Psoas muscle (tissue), 8 donors: ENCODE measurements at places on chromosomes 6 and 20. TPM values are rescaled to one million over a fixed set of nuclear protein-coding genes. Genes with fewer than 3 reads are reported as not detected.

CST1 gene
- not detected for total RNA-seq

- no peak overlapping the region for H3K4me3 ChIP-seq
- no peaks in the 10 kb centered on the region for H3K27me3 ChIP-seq
- H3K4me1 ChIP-seq: peaks cover 61% of the 10 kb centered on the region
- peak overlapping the region; percentile 54 for H3K27ac ChIP-seq
- H3K36me3 ChIP-seq: peaks cover 15% of the 10 kb centered on the region
Measured at GRCh38 chr20:25033924-25034300, 24.0 kb downstream of the ACSS1 start.

F13A1 gene
- 58.9 TPM for total RNA-seq

DNA sequence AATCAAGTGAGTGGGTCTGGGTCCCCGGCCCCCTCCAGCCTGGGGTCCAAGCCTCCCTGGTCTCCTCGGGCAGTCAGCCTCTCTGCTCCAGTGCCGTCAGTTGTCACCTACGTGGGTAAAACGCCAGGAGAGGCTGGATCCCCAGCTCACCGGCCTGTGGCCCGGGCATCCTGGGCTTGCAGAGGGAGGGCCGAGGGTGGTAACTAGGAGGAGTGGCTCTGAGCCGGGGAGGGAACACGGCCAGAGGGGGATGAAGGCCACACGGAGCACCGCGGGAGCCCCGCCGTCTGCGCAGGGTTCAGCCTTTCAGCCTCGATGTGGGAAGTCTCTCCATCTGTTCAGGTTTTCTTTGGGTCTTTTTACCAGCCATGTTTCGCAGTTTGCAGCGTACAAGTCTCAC lies 29.5 kb upstream of the BHLHE23 start:
- H3K27me3 ChIP-seq: no peaks in the 10 kb centered on the region
- DNase-seq: no peak
- no peaks in the 10 kb centered on the region for H3K4me1 ChIP-seq
- H3K4me3 ChIP-seq: no peak overlapping the region
- H3K36me3 ChIP-seq: no peaks in the 10 kb centered on the region

DNA sequence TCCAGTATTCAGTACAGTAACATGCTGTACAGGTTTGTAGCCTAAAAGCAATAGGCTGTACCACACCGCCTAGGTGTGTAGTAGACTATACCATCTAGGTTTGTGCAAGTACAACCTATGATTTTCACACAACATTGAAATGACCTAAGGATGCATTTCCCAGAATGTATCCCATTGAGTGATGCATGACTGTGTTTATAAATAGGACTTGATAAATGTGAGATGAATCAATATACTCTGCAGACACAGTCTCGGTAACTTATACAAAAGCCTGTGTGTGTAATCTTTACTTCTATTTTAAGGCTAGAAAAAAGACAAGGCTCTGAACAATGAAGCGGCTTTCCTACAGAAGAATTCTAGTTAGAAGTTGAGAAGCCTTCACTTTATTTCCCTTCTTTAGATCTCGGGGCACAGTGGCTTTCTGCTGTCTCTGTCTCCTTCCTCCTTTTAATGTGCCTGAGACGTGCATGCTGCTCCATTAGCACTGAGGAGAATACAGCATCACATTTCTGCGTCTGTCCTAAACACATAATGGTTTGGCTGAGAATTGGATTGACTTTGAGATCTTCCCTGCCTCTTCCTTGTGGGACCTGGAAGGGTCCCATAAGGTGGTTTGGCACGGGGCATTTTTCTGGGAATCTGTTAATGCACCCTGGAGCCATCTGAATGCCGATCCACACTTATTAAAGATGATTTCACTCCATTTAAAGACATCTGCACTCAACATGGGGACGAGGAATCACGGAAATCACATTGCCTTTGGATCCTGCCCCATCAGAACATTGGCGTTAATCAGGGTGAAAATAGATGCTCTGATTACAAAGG lies 112.5 kb downstream of the SCML4 start:
- no peak overlapping the region for H3K27ac ChIP-seq
- no peak overlapping the region for H3K4me3 ChIP-seq
- H3K36me3 ChIP-seq: no peaks in the 10 kb centered on the region
- H3K4me1 ChIP-seq: peaks cover 9% of the 10 kb centered on the region
- no peaks in the 10 kb centered on the region for H3K27me3 ChIP-seq

DNA sequence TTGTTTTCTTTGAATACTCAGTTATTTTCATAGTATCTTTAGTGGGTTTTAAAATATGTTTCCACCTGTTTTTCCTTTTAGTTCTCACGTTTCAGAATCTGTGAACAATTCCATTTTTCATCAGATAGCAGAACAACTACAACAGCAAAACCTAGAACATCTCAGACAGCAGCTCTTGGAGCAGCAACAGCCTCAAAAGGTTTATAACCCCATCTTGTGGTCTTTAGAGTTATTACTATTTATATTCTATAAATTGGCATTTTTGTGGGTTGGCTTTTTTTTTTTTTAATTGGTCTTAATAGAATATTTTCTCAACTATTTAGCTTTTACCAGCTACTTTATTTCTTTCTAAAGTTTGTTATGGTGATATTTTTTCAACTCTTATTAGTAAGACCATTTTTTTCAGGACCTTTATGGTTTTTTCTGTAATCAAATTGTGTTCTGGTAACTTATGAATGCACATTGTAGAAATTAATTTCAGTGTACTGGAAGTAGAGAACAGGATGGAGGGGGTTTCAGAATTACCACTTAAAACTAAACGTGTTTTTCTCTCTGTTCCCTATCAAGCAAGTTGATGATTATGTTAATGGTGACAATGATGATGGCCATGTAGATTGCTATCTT lies 72.2 kb downstream of the SCAF8 start:
- no peak for DNase-seq
- peaks cover 9% of the 10 kb centered on the region for H3K4me1 ChIP-seq
- no peaks in the 10 kb centered on the region for H3K36me3 ChIP-seq
- no peaks in the 10 kb centered on the region for H3K27me3 ChIP-seq

DNA sequence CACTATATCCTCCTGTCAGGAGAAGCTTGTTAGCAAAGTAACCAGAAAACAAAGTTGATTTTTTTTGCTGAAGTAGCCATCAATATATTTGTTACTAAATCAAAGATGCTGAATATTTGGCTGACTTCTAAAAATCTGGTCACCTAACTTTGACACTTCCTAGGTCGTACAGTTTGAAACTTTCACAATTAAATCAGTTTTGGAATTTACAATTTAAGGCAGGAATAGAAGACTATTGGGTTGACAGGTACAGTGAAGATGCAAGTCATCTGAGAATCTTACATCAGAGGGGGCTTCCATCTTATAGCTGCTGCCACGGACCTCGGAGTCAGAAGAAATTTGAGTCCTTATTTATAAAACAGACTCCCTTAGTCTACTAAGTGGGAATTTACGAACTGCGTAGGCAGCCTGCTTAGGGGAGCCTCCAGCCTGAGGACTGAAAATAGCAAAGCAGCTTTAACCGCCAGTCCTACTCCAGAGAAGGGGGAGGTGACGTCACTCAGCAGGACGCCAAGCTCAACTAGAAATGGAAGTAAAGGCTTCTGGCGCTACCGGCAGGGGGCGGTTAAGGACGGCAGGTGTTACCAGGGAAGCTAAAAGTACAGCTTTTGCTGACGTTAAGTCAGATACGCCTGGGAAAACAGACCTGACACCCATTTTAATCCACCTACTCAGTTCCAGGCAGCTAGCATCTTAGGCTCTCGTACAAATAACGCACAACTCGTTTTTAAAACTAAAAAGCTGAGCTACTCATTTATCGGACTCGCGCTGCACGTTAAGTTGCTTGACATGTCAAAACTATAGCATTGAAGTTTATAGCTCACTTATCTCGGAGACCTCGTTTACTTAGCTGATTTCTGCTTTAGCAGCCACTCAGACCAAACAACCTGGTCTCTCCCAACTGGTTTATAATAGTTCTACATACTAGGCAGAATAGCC lies 61.1 kb upstream of the HFE start:
- peaks cover 9% of the 10 kb centered on the region for H3K4me1 ChIP-seq
- peaks cover 2% of the 10 kb centered on the region for H3K27me3 ChIP-seq
- H3K4me3 ChIP-seq: peak overlapping the region; percentile 68
- no peaks in the 10 kb centered on the region for H3K36me3 ChIP-seq

GRCh38 chr6:139230391-139230840 lies 61.4 kb downstream of the TXLNB start:
- no peaks in the 10 kb centered on the region for H3K36me3 ChIP-seq
- H3K4me1 ChIP-seq: peaks cover 12% of the 10 kb centered on the region
- peak overlapping the region; percentile 76 for H3K27ac ChIP-seq
- DNase-seq: no peak
- no peaks in the 10 kb centered on the region for H3K27me3 ChIP-seq
- no peak overlapping the region for H3K4me3 ChIP-seq

- H3K36me3 ChIP-seq: peaks cover 12% of the 10 kb centered on the region
- no peaks in the 10 kb centered on the region for H3K27me3 ChIP-seq
- H3K4me3 ChIP-seq: no peak overlapping the region
- no peak for DNase-seq
- H3K4me1 ChIP-seq: no peaks in the 10 kb centered on the region
- no peak overlapping the region for H3K27ac ChIP-seq
Measured at GRCh38 chr20:18532626-18533025, 24.9 kb downstream of the SEC23B start.

DNA sequence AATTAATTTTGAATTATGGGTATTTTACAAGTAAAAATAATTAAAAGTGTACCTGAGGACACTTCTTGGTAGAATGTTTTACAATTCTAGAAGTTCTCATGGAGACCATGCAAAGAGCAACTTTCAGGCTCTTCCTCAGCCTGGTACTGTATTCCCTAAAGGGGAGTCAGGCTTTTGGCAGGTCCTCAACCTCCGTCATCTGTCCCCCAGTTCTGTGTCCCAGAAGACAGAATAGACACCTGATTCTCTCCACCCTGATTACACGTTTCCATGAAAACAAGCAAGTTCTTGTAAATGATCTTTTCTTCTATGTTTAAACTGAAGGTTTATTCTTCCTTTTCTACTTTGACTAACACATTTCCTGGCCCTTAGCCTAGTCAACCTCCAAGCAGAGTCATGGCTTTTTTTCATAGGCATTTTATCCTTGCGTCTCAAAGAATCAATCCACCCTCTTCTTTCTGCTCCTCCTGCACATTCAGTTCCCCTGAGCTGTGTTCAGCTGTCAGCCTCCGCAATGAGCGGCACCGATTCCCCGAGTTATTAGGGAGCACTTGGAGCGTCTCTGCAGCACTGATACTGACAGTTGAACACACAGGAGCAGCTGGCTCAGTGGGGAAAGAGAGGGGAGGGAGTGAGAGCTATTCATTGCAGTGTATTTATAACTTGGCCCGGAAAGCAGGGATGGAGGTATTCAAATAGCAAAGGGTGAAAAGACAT lies 1082.4 kb upstream of the MAP3K7 start:
- H3K4me3 ChIP-seq: no peak overlapping the region
- H3K27ac ChIP-seq: no peak overlapping the region
- H3K36me3 ChIP-seq: no peaks in the 10 kb centered on the region
- no peaks in the 10 kb centered on the region for H3K4me1 ChIP-seq
- H3K27me3 ChIP-seq: no peaks in the 10 kb centered on the region
- no peak for DNase-seq

DNA sequence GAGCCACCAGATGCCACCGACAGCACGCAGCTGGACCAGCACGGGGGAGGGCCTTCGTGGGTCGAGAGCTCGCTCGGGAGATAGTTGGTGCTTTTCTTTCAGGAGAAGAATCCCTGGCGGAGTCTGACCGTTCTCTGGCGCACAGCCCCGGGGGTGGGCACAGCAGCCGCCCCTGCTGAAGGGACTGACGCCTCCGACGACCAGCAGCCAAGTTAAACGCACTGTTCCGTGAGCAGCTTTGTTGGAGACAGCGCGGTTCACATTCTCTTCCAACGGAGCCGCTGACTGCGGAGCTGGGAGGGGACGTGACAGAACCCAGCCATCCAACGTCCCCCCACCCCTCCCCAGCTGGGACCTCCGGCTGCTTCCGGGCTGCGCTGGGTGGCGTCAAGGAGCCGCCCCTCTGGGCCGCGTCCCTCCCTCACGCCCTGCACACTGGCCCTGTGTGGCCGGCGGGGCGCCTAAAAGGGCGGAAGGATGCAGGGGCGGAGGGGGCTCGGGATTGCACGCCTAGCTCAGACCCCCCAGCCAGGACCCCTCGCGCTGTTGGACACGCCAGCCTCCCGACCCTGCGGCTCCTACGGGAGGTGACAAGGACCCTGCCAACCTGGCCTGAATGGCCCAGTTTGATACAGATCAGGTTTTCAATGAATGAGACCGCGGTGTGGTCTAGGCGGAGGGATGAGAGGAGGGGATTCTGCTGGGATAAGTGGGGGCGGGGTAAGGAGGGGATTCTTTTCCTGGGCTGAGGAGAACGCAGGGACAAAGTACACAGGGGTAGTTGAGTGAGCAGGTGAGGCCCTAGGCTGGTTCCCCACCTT lies 36.4 kb upstream of the KHDC1 start:
- no peak for DNase-seq
- H3K4me1 ChIP-seq: no peaks in the 10 kb centered on the region
- no peaks in the 10 kb centered on the region for H3K27me3 ChIP-seq
- H3K36me3 ChIP-seq: no peaks in the 10 kb centered on the region
- no peak overlapping the region for H3K27ac ChIP-seq

GHRH gene
- total RNA-seq: not detected

DNA sequence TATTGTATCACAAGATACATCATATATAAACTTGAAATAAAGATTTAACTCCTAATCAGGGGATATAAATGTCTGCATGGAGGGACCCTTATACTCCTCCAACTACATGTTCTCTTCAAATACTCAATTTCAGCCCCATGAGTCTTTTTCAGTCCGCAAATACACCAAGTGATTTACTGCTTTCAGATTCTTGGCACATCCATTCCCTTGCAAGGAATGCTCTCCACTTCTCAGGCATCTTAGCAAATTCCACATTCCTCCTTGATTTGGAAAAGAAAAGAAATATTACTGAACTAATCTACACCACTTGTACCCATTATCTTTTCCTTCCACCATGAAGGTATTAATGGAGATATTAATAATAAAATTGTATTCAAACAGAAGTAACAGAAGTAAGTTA lies 999.4 kb upstream of the GJE1 start:
- H3K36me3 ChIP-seq: no peaks in the 10 kb centered on the region
- H3K4me1 ChIP-seq: no peaks in the 10 kb centered on the region
- H3K4me3 ChIP-seq: no peak overlapping the region
- no peak overlapping the region for H3K27ac ChIP-seq

- H3K27ac ChIP-seq: no peak overlapping the region
- H3K36me3 ChIP-seq: no peaks in the 10 kb centered on the region
- H3K4me3 ChIP-seq: no peak overlapping the region
- H3K4me1 ChIP-seq: no peaks in the 10 kb centered on the region
- H3K27me3 ChIP-seq: no peaks in the 10 kb centered on the region
Measured at GRCh38 chr6:169008641-169009257, 244.9 kb downstream of the THBS2 start.
